ENCODE measurements at places on chromosomes 3 and 15.

GRCh38 chr3:20047976-20048883 is 8.0 kb downstream of the KAT2B start:
- no peak for DNase-seq

DNA sequence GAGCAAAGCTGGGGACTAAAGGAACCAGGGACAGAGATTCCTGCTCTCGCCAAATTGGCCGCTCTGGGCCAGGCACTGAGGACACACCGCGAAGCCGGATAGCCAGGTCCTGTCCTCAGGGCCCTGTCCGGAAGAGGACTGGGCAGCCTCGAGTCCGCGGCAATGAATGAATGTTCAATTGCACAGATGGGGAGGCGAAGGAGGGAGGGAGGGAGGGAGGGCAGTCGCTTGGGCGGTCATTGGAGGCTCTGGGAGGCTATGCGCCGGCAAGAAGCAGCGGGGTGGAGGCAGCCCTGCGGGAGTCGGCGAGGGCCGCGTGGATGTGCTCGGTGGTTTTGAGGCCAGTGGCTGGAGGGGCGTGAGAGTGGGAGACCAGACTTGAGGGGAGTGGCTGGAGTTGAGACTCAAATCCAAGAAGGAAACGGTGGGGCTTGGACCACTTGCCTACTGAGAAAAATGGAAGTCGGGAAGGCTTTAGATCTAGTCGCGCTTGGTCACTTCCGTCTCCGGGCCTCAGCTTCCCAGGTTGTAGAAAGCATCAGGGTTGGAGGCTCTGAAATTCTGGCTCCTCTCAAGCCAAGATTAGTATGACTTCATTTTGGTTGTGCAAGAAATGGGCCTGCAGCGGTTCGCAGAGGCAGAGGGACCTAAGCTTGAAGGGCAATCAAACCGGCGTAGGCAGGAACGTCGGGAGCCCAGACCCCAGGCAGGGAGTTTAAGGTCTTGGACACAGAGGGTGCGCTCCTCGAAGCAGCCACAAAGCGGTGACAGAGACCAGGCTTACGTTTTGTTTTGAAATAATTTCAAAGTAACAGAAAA is 21.1 kb upstream of the PLXND1 start:
- peak; percentile 34 for DNase-seq

DNA sequence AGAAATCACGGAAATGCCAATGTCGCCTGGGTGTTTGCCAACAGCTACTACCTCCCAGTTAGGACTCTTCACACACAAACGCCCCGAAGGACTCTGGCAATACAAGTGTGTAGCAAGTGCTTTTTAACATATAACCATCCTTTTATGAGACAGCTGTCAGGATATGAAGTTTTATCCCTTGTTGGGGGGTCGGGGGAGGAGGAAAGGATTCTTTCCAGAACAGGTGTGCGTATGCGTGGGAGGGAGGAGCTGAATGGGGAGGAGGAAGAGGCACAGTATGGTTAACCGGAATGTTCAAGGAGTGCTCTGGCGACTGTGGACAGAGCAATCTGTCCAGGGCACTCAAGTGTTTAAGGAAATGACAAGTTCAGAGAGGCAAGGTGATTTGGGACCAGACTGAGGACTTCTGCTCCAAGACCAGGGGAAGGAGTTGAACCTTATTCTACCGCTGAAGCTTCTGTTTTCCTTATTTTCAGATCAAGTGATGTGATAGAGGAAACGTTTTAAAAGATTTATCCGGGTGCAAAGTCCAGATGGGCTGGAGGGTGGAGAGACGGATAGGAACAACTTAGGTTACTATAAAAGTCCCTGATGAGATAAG is 1.3 kb downstream of the TSPAN3 start:
- DNase-seq = no peak

DNA sequence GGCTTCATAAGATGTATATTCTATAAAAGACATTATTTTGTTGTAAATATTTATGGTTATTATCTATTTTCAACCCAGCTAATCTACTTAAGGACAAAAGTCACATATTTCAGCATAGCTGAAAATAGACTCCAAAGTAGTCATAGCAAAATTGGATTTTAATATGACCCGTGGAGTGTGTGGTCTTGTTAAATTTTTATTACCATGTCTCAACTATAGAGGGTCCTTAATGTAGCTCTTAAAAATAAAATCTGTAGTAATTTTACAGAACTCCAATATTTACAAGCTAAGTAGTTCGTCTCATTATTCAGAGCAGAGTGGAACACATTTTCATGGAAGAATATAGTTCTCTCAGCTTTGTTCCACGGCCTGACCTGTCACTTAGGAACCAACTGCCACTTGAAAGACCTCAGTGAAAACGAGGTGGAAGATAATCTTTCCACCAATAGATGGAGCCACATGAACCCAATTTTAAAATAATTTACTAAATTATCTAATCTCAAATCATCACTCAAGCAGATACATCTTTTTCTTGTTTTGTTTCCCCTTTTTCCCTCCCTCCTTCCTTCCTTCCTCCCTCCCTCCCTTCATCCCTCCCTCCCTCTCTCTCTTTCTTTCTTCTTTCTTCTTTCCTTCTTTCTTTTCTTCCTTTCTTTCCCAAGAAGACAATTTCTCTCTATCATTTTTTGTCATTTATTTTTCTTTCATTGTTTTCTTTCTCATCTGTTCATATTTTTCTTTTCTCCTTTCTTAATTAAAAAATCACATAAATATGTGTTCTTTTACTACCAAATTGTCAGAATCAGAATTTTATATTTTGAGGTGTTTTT is 97.2 kb downstream of the CLDN1 start:
- DNase-seq = no peak

- DNase-seq = no peak
Observed at GRCh38 chr3:29721789-29722188, 440.9 kb downstream of the RBMS3 start.

GRCh38 chr3:111481551-111481950 is 60.4 kb upstream of the CD96 start:
- no peak for DNase-seq

DNA sequence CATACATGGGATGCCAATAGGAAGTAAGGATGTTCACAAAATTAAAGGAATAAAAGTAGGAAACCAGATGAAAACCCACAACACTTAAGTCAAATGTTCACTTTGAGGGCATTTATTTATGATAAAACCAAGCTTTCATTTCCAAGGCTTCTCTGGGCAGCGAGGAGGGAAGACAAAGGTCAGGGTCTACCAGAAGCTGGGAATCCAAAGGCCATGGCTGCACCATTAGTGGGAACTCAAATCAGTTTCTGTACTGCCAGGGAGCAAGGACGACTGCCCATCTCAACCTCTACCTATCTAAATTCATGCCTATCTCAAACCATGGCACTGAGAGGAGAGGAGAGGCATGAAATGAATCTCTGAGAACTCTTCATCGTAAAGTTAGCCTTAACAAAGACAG is 22.6 kb downstream of the PBRM1 start:
- DNase-seq = no peak

DNA sequence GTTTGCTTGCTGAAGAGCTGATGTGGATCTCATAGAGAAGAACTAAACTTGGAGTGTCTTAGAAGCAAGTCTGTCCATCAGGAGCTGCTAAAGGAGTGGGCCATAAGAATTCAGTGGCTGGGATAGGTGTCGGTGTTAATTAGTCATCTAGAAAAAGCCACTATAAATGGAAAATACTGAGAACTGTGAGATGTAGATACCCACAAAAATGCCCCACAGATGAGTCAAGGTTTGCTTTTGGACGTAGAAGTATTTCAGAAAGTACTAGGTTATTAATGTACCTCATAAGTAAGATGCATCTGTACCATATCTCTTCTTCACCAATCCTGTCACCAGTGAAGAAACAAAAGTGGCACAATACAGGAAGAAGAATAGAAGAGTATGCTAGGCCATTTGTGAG is 530.9 kb upstream of the TGFBR2 start:
- no peak for DNase-seq

- DNase-seq = no peak
Observed at GRCh38 chr3:13234666-13235065, 161.4 kb upstream of the IQSEC1 start.

GRCh38 chr15:56199038-56199437 is 44.6 kb downstream of the RFX7 start:
- DNase-seq = no peak

DNA sequence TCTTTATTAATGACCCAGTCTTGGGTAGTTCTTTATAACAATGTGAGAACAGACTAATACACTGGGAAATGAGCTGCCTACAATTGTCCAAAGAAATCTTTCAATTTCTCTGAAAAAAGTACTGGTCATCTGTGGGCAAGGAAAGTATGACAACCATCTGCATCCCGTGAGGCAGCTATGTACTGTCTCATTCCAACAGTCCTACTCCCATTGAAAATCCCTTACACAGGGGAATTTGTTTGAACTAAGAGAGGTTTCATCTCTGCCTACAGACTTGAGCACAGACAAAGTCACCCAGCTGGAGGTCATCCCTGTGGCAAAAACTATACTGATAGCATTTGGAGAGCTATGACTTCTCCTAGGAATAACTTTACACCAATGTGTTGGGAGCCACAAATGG is 27.1 kb downstream of the SHC4 start:
- DNase-seq = no peak

- DNase-seq = no peak
Observed at GRCh38 chr3:172375206-172375850, 72.9 kb downstream of the GHSR start.

- DNase-seq = no peak
Observed at GRCh38 chr3:157876556-157876955, 229.7 kb downstream of the SHOX2 start.

DNA sequence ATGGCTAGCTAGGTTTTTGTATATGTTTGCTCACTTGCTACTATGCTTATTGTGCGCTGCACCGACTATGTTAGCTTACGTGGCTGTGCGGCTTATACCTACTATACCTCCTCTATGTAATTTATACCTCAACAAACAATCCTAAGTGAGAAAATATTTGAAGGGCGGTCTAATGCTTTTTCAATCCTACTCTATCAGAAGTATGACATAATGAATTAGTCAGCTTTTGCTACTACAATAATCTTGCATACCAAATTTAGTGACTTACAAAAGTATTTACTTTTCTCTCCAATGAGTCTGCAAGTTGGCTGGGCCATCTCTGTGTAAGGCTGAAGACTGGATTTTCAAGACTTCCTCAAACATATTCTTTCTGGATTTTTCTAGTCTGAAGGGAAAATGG is 391.2 kb upstream of the NECTIN3 start:
- no peak for DNase-seq

GRCh38 chr3:193563426-193563825 is 8.7 kb upstream of the ATP13A4 start:
- DNase-seq = no peak

DNA sequence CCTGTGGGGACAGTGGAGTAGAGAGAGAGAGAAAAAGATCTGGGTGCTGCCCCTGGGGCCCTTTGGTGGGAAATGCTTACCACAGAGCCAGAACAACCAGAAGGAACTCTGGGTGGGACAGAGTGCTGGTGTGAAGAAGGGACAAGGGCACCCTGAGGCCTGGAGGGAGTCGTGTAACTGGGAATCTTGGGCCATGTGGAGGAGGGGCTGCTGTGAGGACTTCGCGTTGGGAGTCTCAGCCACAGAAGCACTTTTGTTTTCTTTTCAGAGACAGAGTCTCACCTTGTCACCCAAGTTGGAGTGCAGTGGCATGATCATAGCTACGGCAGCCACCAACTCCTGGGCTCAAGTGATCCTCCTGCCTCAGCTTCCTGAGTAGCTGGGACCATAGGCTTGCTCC is 24.3 kb downstream of the XYLB start:
- DNase-seq = no peak

GRCh38 chr3:100086401-100086800 is 27.9 kb downstream of the FILIP1L start:
- no peak for DNase-seq
